ENCODE measurements at places on chromosomes 7 and 10. TPM values are rescaled to one million over a fixed set of nuclear protein-coding genes. Genes with fewer than 3 reads are reported as not detected.

DNA sequence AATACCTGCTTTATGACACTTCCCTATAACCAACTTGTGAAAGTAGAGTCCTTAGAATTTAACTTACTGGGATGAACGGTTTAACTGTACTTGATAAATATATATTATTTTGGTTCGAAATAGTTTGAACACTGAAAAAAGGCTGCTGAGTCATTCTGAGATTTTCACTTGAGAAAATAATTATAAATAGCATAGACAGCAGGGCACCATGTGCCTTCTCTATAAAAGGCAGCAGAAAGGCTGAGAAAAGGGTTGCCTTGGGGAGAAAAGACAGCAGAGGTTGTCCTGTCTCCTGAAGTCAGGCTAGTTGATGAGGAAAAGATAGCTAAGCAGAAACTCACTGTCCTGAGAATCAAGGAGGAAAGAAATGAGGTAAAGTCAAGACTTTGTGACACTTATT is 92.4 kb downstream of the CTTNBP2 start:
- peaks cover 2% of the 10 kb centered on the region for H3K36me3 ChIP-seq
- no peak for DNase-seq
- no peaks in the 10 kb centered on the region for H3K27me3 ChIP-seq
- no peak overlapping the region for H3K4me3 ChIP-seq
- H3K4me1 ChIP-seq = no peaks in the 10 kb centered on the region

DNA sequence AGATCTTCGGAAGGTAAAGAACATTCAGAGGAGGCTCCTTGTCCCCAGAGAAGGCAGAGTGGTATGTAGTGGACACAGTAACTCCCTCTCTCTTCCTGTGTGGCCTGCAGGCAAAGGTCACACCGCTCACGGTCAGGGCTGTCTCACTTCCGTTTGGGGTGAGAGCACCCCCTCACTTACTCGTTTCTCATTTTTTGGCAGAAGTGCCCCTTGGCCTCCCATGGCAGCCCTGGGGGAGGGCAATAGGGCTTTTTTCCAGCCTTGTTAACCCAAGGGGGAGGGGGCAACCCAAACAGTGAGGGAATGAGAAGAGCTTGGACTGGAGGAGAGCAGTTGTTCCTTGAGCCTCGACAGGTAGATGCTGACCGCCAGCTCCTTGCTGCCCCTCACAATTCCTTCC is 31.8 kb upstream of the SRGN start:
- H3K27ac ChIP-seq = no peak overlapping the region
- H3K4me1 ChIP-seq = no peaks in the 10 kb centered on the region
- H3K4me3 ChIP-seq = no peak overlapping the region
- H3K36me3 ChIP-seq = no peaks in the 10 kb centered on the region
- H3K27me3 ChIP-seq = no peaks in the 10 kb centered on the region

DNA sequence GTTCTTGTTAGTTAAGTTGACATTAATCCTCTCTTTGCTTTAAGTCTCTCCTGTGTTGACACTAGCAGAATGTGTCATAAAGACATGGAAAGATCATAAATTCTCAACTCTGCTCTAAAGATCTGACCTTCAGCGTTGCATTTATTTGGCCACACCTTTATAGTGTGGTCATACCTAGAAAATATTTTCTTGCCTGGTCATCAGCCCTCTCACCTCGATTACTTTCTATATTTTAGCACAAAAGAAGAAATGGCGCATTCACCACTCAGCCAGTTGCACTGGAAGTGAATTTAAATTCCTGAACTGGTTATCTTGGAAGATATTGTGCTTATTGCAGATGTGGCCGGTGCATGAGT is 96.7 kb upstream of the PDCD4 start:
- no peaks in the 10 kb centered on the region for H3K27me3 ChIP-seq
- H3K4me1 ChIP-seq = no peaks in the 10 kb centered on the region
- H3K36me3 ChIP-seq = no peaks in the 10 kb centered on the region
- no peak for DNase-seq

The STRIP2 gene
- total RNA-seq = 0.58 TPM

DNA sequence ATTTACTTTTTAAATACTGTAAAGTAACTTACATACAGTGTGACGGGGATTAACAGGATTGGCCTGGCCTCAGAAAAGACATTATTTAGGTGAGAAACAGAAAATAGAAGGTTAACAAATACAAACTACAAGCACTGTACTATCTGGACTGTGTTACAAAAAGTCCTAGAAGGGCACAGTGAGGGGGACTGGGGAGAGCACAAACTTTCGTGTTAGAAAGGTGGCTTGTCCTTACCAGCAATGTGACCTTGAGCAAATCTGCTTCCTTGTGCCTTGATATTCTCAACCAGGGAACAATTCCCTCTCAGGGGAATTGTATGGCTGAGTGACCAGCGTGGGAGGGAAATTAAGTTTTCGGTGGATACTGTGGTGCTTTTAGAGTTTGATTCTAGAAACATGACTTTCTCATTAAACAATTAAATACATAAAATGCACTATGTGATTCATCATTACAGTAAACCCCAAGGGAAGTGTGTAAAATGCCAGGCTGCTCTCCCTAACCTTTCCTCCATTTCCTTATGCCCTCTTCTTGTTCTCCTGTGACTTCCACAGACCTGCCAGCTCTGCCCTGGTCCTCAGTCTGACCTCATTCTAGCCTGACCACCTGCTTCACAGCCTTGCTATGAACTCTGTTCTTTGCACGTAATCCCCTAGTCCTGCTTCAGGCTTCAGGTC is 57.7 kb downstream of the OSBPL3 start:
- no peaks in the 10 kb centered on the region for H3K27me3 ChIP-seq
- H3K4me1 ChIP-seq = peaks cover 5% of the 10 kb centered on the region
- H3K4me3 ChIP-seq = no peak overlapping the region
- H3K36me3 ChIP-seq = no peaks in the 10 kb centered on the region
- H3K27ac ChIP-seq = no peak overlapping the region
- no peak for DNase-seq

- H3K36me3 ChIP-seq = no peaks in the 10 kb centered on the region
- no peak for DNase-seq
- H3K27me3 ChIP-seq = no peaks in the 10 kb centered on the region
- H3K4me1 ChIP-seq = peaks cover 15% of the 10 kb centered on the region
- H3K4me3 ChIP-seq = no peak overlapping the region
- peak overlapping the region; percentile 33 for H3K27ac ChIP-seq
Measured at GRCh38 chr10:59082249-59082648, 94.2 kb upstream of the PHYHIPL start.

GRCh38 chr10:74507951-74508350 is 318.4 kb upstream of the KAT6B start:
- no peaks in the 10 kb centered on the region for H3K36me3 ChIP-seq
- no peak overlapping the region for H3K27ac ChIP-seq
- no peaks in the 10 kb centered on the region for H3K4me1 ChIP-seq
- DNase-seq = no peak
- no peak overlapping the region for H3K4me3 ChIP-seq
- H3K27me3 ChIP-seq = no peaks in the 10 kb centered on the region

- H3K27me3 ChIP-seq = no peaks in the 10 kb centered on the region
- H3K36me3 ChIP-seq = no peaks in the 10 kb centered on the region
- H3K27ac ChIP-seq = no peak overlapping the region
- DNase-seq = no peak
Measured at GRCh38 chr7:130475776-130476175, 16.1 kb upstream of the MEST start.

- no peaks in the 10 kb centered on the region for H3K27me3 ChIP-seq
- no peaks in the 10 kb centered on the region for H3K4me1 ChIP-seq
- no peaks in the 10 kb centered on the region for H3K36me3 ChIP-seq
- H3K4me3 ChIP-seq = no peak overlapping the region
- no peak overlapping the region for H3K27ac ChIP-seq
- no peak for DNase-seq
Measured at GRCh38 chr10:4819067-4819466, 6.9 kb upstream of the AKR1E2 start.

- no peak for DNase-seq
- no peaks in the 10 kb centered on the region for H3K27me3 ChIP-seq
- no peaks in the 10 kb centered on the region for H3K4me1 ChIP-seq
- no peak overlapping the region for H3K27ac ChIP-seq
Measured at GRCh38 chr10:84739641-84740040, 411.3 kb downstream of the CCSER2 start.

The PRKCQ gene
- 0.45 TPM for total RNA-seq

GRCh38 chr7:158395780-158396278 is 191.8 kb downstream of the PTPRN2 start:
- DNase-seq = peak; percentile 62
- no peaks in the 10 kb centered on the region for H3K4me1 ChIP-seq
- no peak overlapping the region for H3K27ac ChIP-seq
- H3K36me3 ChIP-seq = no peaks in the 10 kb centered on the region

- peaks cover 3% of the 10 kb centered on the region for H3K4me1 ChIP-seq
- DNase-seq = no peak
- H3K36me3 ChIP-seq = no peaks in the 10 kb centered on the region
- no peaks in the 10 kb centered on the region for H3K27me3 ChIP-seq
- no peak overlapping the region for H3K4me3 ChIP-seq
- no peak overlapping the region for H3K27ac ChIP-seq
Measured at GRCh38 chr7:91047636-91048035, 216.6 kb upstream of the FZD1 start.

The ZNF438 gene
- total RNA-seq = 11.6 TPM

- H3K27ac ChIP-seq = no peak overlapping the region
- no peaks in the 10 kb centered on the region for H3K36me3 ChIP-seq
- no peak overlapping the region for H3K4me3 ChIP-seq
- no peak for DNase-seq
- no peaks in the 10 kb centered on the region for H3K27me3 ChIP-seq
Measured at GRCh38 chr10:27635699-27636270, 109.8 kb downstream of the MKX start.

GRCh38 chr10:31754803-31755624 is 173.6 kb downstream of the ARHGAP12 start:
- no peak for DNase-seq
- no peak overlapping the region for H3K4me3 ChIP-seq
- no peaks in the 10 kb centered on the region for H3K36me3 ChIP-seq
- H3K4me1 ChIP-seq = no peaks in the 10 kb centered on the region
- no peaks in the 10 kb centered on the region for H3K27me3 ChIP-seq

DNA sequence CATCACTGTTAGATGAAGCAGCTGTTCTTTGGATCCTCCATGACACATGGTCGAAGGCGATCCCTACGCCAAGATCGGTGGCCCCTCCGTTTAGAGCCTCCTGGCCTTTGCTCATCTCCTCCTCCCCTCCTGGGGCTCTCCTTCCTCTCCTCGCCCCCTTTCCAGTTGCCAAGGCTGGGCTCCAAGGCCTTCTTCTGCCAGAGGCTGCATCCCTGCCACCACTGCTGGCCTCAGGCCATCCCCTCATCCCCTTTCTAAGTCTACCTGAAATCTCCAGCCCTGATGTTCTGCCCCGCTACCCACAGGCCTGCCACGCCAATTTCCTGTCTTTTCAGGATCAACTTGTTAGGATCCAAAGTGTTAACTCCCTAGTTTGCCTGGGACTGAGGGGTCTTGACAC is 265.1 kb upstream of the ZMIZ1 start:
- DNase-seq = no peak
- H3K36me3 ChIP-seq = no peaks in the 10 kb centered on the region
- no peaks in the 10 kb centered on the region for H3K4me1 ChIP-seq
- H3K4me3 ChIP-seq = no peak overlapping the region
- no peaks in the 10 kb centered on the region for H3K27me3 ChIP-seq
- no peak overlapping the region for H3K27ac ChIP-seq

The CCDC7 gene
- total RNA-seq = 46.7 TPM

- H3K27ac ChIP-seq = no peak overlapping the region
- no peaks in the 10 kb centered on the region for H3K27me3 ChIP-seq
- no peak for DNase-seq
- no peaks in the 10 kb centered on the region for H3K36me3 ChIP-seq
- H3K4me1 ChIP-seq = peaks cover 3% of the 10 kb centered on the region
Measured at GRCh38 chr10:89792187-89792586, 90.8 kb downstream of the KIF20B start.

- H3K27me3 ChIP-seq = no peaks in the 10 kb centered on the region
- DNase-seq = no peak
Measured at GRCh38 chr7:100396421-100396982, 23.2 kb downstream of the PILRA start.

GRCh38 chr10:43110338-43111071 is 27.7 kb upstream of the CSGALNACT2 start:
- no peaks in the 10 kb centered on the region for H3K4me1 ChIP-seq
- H3K36me3 ChIP-seq = no peaks in the 10 kb centered on the region
- no peaks in the 10 kb centered on the region for H3K27me3 ChIP-seq
- no peak overlapping the region for H3K27ac ChIP-seq

- no peaks in the 10 kb centered on the region for H3K36me3 ChIP-seq
- no peak overlapping the region for H3K4me3 ChIP-seq
- DNase-seq = no peak
- no peak overlapping the region for H3K27ac ChIP-seq
Measured at GRCh38 chr10:6738112-6738768, 158.2 kb upstream of the PRKCQ start.

The SFRP5 gene
- total RNA-seq = 1.4 TPM

- no peaks in the 10 kb centered on the region for H3K4me1 ChIP-seq
- no peak for DNase-seq
- no peaks in the 10 kb centered on the region for H3K36me3 ChIP-seq
- no peak overlapping the region for H3K4me3 ChIP-seq
- H3K27me3 ChIP-seq = no peaks in the 10 kb centered on the region
Measured at GRCh38 chr7:21028186-21028585, 241.5 kb upstream of the SP8 start.

GRCh38 chr10:97937054-97937453 is 87.4 kb downstream of the GOLGA7B start:
- DNase-seq = no peak
- no peaks in the 10 kb centered on the region for H3K4me1 ChIP-seq
- no peaks in the 10 kb centered on the region for H3K27me3 ChIP-seq
- no peaks in the 10 kb centered on the region for H3K36me3 ChIP-seq

GRCh38 chr7:129875745-129876411 is 76.9 kb downstream of the UBE2H start:
- H3K36me3 ChIP-seq = peaks cover 3% of the 10 kb centered on the region
- peak overlapping the region; percentile 2 for H3K4me3 ChIP-seq
- no peak for DNase-seq
- H3K4me1 ChIP-seq = peaks cover 2% of the 10 kb centered on the region

The MCM10 gene
- 0.78 TPM for total RNA-seq

The ZWINT gene
- total RNA-seq = 1.8 TPM

DNA sequence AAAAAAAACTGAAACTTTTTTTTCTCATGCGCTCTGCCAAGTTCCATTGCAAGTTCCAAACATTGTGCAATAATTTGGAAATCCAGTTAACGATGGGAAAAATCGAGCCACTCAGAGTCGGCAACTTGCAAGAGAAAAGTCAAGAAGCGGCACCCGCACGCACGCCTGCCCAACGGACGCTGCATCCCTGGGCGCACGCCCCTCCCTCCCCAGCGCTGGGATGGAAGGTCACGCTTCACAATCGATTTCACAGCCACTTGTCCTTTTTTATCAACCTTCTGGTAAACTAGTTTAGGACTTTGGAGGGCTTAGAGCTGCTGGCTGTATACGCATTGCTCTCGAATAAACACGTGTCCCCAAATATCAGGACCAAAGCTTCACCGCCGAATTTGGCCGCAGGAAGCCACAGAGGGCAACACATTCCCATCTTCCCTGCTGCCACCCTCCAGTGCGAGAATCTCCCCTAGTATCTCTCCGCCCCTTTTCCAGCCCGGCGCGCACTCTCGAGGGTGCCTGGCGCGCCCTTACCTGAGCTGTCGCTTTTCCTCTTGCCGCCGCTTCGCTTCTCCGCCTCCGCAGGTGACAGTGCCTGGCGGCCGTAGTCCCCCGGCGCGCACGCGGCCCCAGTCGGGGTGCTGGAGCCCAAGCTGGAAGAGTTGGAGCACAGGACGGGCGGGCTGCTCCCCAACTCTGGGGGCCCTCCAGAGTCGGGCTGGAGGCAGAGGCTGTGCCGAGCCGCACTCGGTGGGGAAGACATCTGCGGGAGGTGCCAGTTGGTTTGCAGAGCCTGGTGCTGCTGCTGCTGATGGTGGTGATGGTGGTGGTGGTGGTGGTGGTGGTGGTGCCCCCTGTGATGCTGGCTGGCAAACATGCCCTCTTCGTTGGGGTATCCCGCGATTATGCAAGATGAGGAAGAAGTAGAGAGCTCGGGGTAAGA is 857 bp downstream of the MEOX2 start:
- no peaks in the 10 kb centered on the region for H3K27me3 ChIP-seq
- peak overlapping the region; percentile 41 for H3K4me3 ChIP-seq
- no peaks in the 10 kb centered on the region for H3K4me1 ChIP-seq
- H3K36me3 ChIP-seq = no peaks in the 10 kb centered on the region
- DNase-seq = peak; percentile 58
